ENCODE measurements at places on chromosomes 2 and 18. TPM values are rescaled to one million over a fixed set of nuclear protein-coding genes. Genes with fewer than 3 reads are reported as not detected.

DNA sequence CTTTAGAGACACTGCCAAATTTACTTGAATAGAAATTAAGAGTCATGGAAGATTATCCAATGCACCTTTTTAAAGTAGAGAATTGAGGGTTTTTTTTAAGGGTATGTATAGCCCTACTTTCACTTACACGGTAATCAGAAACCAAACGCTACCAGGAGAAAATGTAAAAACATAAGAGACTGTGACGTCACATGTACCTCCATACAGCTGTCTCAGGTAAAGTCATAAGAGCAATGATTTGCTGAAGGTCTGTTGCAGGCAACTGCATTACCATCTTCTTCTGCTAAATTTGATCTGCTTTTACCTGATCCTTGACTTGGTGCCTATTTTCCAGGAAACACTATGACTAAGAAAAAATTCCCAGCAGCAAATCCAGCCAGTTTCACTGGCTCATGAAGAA is 478.5 kb upstream of the DDX18 start:
- ATAC-seq = no peak

- peak; percentile 85 for ATAC-seq
Measured at GRCh38 chr18:77086034-77086433, 46.5 kb downstream of the MBP start.

- ATAC-seq = no peak
Measured at GRCh38 chr2:37851428-37851827, 73.7 kb upstream of the RMDN2 start.

DNA sequence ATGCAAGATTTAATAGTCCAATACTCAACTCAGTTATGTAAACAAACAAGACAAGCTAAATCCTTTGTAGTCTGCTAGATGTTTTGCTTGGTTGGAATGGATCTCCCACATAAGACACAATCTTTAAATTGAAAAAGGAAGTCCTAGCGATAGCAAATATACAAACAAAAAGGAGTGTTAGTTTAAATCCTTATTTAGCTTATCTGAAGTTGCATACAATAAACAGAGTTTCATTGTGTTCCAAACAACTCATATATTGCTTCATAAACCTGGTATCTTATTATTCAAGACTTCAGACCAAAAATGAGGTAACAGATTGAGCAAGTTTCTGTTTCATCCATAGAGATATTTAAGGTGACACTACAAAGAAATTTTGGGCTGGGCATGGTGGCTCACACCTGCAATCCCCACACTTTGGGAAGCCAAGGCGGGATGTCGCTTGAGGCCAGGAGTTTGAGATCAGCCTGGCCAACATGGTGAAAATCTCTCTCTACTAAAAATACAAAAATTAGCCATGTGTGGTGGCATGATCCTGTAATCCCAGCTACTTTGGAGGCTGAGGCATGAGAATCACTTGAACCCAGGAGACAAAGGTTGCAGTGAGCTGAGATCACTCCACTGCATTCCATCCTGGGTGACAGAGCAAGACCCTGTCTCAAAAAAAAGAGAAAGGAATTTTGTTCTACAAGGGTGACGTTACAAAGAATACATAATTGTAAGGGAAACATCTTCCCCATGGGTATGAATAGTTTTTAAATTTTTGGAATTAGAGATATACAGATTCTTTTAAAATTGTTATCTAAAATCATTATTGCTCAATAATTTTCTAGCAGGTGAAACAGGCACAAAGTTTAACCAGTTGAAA is 150.5 kb upstream of the L3MBTL4 start:
- ATAC-seq = no peak

The C2orf80 gene
- total RNA-seq = not detected

The TFPI gene
- 9.1 TPM for total RNA-seq

DNA sequence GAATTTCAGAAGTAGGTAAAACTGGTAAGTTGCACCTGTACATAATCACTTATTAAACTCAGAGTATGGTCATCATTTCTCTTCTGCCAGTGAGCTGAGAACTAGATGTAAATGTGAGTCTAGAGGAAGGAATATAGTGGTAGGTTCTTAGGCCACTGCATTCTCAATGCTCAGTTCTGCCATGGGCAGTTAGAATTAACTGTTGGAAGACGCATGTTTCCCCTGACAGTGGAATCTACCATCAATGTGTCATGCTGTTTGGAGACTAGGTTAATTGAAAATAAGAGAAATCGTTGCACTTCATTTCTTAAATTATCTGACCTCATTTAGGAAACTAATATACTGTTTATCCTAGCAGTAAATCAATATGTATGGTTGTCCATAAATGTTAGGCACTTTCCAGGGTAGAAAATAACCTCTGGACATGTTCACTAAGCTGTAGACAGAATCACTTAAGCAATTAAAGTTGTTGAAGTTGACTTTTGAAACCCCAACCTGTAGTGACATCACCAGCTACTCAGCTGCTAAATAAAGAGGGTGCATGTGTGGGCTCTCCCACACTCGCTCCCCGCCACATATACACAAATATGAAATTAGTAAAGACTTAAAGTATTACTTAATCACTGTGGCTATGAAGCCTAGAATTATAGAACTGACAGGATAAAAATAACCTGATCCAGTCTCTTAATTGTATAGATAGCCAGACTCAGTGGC is 91.5 kb upstream of the NOSTRIN start:
- no peak for ATAC-seq

DNA sequence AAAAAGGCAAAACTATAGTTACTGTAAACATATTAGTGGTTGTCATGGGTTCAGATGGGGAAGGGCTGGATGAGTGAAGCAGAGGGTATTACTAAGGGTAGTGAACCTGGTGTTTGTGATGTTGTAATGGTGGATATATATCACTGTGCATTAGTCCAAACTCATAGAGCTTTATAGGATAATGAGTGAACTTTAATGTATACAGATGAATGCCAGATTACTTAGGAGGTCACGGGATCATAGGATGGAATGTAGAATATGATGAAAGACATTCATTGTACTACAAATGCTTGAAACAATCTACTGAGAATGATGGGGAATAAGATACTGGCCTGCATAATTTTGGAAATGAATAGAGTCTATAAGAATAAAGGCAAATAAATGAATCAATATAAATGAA is 226.7 kb upstream of the ZNF804A start:
- ATAC-seq = no peak

DNA sequence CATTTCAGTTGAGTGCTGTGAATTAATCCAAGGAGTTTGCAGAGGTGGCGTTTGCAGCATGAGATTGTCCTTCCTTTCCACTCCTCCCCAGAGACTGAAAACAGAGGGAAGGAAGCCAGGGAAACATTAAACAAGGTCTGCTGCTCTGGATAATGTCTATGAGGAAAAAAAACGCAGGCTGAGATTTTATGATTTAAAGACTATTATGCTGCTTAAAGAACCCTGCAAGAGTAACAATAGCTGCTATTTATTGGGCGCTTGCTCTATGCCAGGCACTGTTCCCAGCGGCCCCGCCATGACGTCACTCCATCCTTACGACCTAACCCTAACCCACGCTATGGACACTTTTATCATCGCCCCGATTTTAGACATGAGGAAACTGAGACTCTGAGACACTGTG is 222.4 kb downstream of the BCL2 start:
- no peak for ATAC-seq

DNA sequence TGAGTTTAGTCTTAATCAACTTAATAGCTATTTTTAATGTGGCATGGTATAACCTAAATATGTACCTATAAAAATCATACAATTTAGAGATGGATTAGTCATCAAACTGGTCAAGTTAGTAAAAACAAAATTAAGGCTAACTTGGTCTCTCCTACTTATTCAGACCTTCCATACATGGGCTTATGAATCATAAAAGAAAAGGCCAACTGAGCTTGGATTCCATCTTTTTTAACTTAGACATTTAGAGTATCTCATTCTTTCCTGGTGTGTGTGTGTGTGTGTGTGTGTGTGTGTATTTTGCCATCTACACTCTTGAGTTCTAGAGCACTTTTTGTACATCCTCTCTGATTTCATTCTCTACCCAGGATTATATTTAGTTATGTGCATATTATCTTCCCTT is 637.5 kb downstream of the PLCL1 start:
- no peak for ATAC-seq

GRCh38 chr2:160390544-160391455 is 102.8 kb downstream of the RBMS1 start:
- ATAC-seq = peak; percentile 47

DNA sequence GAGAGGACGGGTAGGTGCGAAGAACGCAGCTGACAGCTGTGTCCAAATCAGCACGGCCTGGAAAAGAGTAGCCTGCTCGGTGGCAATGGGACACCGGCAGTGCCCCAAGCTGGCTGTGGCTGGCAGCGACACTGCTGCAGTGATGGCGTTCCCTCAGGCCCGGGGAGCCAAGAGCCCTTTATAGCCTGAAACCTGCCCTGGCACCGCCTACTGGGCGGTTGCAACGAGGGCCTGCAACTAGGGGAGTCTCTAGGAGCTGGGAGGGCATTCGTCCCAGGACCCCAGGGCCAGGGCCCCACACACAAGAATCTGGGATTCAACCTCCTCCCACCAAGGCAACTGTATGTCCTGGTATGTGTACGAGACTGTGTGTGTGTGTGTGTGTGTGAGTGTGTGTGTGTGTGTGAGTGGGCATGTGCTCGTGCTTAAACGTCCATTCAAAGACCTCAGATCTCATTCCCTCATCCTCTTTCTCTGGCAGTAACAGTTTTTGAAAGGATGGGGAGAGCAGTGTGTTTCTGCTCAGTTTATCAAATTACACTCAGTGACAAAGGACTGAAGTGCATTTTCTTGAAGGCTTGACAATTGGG is 6.8 kb upstream of the CYP26B1 start:
- no peak for ATAC-seq

The LOXL3 gene
- 0.52 TPM for total RNA-seq

DNA sequence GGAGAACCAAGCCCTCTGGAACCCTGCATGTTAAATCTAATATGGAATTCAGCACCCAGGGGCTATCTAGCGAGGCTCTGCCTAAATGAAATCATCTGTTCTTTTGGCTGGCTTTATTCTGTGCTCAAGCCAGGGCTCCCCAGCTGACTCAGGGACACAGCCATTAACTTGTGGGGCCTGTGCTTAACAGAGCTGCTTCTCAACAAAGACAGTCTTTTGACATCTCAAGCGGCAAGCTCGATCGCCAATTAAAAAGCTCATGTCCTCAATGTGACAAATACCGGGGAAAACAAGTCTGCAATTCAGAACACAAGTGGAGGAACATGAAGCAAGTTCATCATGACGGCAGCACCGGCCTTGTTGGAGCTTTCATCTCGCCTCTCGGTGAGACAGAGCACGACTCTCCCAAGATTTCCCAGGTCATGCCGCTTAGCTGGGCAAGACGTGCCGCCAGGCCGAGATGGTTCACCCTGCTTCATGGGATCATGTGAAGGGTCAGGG is 64.9 kb downstream of the KLHL29 start:
- ATAC-seq = no peak

GRCh38 chr2:60679036-60679780 is 76.9 kb upstream of the PAPOLG start:
- ATAC-seq = no peak

The IRS1 gene
- 13.9 TPM for total RNA-seq

The NYAP2 gene
- 0.32 TPM for total RNA-seq

GRCh38 chr2:237383991-237384671 is 29.8 kb downstream of the COL6A3 start:
- no peak for ATAC-seq

The CROCC2 gene
- total RNA-seq = 0.12 TPM

DNA sequence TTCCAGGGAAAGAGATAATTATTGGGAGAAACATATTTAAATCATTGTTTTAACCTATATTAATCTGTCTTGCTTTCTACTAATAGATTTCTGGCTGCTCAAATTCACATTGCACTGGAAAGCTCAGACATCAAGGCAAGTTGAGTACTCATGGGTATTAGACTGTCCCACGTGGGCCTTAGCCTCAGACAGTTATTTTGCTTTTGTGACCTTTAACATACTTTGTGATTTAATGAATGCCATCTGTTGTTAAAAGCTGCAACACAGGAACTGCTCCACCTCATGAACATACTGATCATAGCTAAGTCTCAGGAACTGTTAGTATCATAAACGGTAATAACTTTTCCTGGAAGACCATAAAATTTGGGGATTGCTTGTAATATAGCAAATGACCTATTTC is 2.7 kb upstream of the LCT start:
- no peak for ATAC-seq

DNA sequence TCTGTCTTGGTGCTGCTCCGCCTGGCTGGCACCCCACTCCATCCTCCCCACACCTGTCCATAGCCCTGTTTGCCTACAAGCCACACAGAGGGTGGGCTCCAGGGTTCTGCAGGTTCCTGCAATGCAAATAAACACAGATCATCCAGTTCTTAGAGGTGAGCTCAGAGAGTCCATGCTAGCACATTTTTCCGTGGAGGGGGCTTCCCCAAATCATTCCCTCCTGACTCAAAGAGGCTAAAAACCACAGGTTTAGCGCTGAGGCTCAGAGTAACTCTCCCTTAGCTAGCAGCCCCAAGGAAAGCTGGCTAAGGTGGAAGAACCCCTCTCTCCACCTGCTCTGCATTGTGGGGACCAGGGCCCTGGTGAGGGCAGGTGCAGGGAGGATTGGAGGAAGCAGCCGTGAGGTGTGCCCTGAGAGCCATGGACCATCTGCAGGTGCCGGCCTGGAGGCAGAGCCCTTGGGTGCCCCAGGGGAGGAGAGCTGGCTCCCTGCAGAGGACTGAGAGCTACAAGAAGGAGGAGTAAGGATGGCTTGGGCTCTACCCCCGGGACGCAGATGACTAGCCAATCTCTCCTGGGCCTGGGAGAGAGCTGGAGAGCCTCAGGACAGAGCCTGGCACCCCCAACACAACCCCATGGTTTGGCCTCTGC is 23.8 kb upstream of the TEX44 start:
- peak; percentile 39 for ATAC-seq

GRCh38 chr2:62941413-62941812 is 109.2 kb upstream of the OTX1 start:
- no peak for ATAC-seq

DNA sequence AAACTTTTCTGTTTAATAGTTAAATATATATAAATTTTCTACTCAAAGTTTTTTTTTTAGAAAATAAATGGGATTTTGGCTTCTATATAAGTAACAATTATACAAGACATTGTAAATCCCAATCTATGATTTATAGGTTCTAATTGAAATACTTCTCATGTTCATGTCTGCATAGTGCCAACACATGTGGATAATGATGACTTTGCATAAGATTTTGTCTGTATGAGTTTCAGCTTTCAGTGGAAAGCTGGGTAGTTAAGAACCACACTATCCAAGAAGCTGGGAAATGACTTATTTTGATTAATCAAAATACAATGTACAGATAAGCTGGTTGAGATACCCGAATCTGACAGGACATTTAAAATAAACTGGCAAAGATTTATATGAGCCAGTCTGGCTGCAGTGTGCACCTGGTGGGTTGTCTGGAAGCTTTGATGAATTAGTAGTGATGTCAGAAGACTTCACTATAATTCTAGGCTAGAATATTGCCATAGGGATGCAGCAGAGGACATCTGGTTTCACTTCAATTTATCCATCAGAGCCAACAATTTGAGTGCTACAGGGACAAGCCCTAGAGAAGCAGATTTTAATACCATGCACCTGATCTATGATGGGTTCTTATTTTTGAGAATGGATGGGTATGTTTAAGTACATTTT is 45.4 kb downstream of the EML6 start:
- no peak for ATAC-seq

The RALBP1 gene
- total RNA-seq = 93.7 TPM

The FBXO15 gene
- total RNA-seq = 0.76 TPM

The SP140 gene
- 0.96 TPM for total RNA-seq

Measured in esophagus mucosa (tissue), 1 donor.